Common myeloid progenitor, CD34-positive (primary cell): ENCODE measurements at places on chromosomes 7 and 10.

GRCh38 chr10:58747687-58748086 is 235.0 kb downstream of the BICC1 start:
- no peak for DNase-seq

DNA sequence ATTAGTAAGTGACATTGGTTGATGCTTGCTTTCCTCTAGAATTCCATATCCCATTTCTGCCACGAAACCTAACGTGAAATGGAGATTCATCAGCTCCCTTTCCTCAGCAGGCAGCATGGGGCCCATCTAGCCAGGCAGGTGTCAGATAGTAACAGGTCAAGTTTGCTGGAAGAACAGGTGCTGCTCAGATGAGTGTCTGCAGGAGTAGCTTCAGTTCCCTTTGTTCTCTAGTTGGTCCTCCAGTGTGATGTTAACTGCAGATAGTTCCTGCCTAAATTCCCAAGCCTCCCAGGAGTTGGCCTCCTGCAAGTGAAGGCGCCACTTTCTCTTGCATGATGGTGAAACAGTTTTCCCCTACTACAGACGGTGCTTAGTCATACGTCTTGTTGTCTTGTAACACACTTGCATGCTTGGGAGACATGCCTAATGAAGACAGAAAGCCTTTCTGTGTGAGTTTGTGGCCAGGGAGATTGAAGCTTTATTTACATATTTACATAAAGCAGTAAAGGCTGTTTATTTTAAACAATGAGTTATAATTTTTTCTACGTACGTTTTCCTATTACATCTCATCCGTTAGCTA is 175.4 kb downstream of the CHN2 start:
- no peak for DNase-seq

GRCh38 chr10:33680036-33680435 is 345.6 kb upstream of the NRP1 start:
- no peak for DNase-seq

GRCh38 chr10:75788394-75789205 is 357.2 kb downstream of the LRMDA start:
- DNase-seq, result no peak

DNA sequence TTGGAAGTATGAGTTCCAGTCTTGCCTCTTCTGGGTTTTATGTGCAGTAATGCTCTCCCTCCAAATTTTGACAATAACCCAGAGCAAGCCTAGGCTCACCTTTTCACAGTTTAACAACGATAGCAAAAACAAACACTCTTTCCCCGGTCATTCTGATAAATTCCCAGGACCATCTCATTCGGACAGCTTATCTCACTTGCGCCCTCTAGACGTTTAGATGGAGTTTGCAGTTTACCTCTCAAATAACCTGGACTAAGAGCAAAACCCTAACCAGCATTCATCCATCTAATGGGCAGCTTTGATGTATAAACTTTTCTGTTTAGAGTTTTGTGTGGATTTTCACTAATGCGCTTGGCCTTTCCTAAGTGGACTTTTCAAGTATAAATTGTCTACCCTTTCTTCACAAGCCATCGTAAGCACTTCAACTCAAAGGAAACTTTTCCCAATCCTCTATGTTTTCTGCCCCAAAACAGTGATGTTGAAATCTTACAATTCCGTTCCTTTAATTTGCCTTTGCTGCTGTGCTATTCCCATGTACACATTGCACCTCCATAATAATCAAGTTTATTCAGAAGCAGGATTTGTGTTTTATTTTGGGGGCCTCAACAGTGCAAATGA is 114.9 kb downstream of the HDAC9 start:
- DNase-seq, result peak; percentile 4

GRCh38 chr7:149846021-149846420 is 7.8 kb downstream of the ZNF862 start:
- DNase-seq, result no peak

- no peak for DNase-seq
These were observed 163.6 kb downstream of the NEURL1 start for GRCh38 chr10:103657061-103657591.

DNA sequence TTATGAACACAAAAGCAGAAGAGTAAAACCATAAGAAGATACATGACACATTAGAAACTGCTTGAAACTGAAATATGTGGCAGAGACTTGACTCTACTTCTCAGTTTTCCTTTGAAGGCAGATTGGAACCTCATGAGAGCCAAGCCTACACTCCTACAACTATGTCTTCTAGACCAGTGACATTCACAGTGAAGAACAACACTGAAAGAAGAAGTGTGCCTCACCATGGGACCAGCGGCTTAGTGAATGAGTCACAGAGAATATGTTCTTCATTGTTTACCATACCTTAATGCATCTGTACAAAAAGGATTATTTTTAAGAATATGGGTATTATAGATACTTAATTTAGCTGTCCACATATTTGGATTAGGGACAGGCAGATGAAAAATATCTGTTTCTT is 248.3 kb downstream of the CDC14C start:
- DNase-seq, result no peak

- DNase-seq, result peak; percentile 1
These were observed 953.3 kb downstream of the XPNPEP1 start for GRCh38 chr10:108970016-108970415.

DNA sequence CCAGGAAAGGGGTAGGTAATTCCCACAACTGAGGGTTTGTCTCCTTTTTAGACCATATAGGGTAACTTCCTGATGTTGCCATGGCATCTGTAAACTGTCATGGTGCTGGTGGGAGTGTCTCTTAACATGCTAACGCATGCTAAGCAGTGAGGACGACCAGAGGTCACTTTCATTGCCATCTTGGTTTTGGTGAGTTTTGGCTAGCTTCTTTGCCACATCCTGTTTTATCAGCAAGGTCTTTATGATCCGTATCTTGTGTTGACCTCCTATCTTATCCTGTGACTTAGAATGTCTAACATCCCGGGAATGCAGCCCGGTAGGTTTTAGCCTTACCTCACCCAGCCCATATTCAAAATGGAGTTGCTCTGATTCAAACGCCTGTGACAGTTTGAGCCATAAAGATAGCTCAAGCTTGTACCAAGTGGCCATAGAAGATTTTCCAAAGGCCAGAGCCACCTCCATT is 176.0 kb upstream of the NAMPT start:
- no peak for DNase-seq

DNA sequence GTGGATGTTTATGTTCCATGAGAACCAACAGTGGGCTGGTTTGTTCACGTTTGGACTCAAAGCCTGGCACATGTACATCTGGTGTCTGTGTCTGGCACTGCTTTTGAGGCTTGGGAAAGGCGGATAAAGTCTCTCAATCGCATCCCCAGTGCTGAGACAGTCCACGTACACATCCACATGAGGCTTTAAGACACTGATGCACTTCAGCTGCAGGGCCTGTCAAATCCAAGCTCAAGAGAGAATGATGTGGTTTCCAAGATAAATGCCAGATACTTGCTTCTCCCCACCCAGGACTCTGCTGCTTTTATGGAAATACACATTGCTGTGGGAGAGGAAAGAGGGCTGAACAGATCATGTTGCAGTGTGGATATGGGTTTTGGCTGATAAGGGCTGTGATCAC is 178.4 kb downstream of the ADARB2 start:
- no peak for DNase-seq

- DNase-seq, result no peak
These were observed 17.9 kb downstream of the SEMA3A start for GRCh38 chr7:84176716-84177115.

DNA sequence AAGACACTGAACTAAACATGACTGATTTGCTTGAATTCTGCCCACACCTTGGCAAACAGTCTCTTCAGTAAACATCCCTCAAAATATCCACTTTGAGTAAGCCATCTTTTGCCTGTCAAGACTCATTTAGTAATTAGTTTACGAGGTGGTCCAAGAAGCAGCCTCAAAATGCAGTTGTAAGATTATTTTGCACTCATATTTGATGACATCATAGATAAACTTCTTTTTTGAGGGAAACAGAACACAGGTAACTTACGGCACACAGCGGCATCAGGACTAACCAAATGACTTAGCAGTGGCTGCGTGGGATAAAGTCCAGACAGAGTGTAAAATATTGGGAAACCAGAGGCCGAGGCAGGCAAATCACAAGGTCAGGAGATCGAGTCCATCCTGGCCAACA is 41.8 kb upstream of the STEAP1B start:
- no peak for DNase-seq

DNA sequence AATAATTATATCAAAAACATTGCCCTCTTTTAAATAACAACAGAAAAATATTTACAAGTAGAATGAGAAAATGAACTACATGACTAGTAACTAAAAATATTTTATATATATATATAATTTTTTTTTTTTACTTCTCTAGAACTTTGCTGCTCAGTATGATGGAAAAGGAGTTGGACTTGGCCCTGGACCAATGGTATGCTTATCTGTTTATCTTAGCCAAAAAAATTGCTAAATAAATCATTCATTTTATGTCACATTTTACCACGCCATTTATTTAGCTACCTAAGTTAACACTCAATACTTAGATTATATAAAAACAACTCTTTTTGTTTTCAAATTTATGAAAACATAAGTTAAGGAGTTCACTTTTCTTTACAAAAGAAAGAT is 6.7 kb downstream of the COL1A2 start:
- no peak for DNase-seq

- DNase-seq, result no peak
These were observed 172.9 kb downstream of the CACNB2 start for GRCh38 chr10:18313140-18313530.

DNA sequence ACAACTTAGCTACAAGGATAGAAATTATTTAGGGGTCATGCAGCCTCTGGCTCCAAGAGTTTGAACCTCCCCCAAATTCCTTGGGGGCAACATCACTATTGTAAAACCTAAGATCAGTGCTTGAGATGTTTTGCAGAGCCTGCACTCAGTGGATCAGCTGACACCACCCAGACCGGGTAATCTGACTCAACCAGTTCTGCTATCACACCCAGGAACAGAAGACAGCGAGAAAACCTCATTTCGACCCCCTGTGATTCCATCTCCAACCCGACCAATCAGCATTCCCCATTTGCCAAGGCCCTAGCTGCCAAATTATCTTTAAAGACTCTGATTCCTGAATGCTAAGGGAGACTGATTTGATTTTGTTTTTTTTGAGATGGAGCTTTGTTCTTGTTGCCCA is 5.2 kb downstream of the TACR2 start:
- no peak for DNase-seq

GRCh38 chr7:27665531-27665930 is 2.8 kb upstream of the HIBADH start:
- DNase-seq, result no peak

DNA sequence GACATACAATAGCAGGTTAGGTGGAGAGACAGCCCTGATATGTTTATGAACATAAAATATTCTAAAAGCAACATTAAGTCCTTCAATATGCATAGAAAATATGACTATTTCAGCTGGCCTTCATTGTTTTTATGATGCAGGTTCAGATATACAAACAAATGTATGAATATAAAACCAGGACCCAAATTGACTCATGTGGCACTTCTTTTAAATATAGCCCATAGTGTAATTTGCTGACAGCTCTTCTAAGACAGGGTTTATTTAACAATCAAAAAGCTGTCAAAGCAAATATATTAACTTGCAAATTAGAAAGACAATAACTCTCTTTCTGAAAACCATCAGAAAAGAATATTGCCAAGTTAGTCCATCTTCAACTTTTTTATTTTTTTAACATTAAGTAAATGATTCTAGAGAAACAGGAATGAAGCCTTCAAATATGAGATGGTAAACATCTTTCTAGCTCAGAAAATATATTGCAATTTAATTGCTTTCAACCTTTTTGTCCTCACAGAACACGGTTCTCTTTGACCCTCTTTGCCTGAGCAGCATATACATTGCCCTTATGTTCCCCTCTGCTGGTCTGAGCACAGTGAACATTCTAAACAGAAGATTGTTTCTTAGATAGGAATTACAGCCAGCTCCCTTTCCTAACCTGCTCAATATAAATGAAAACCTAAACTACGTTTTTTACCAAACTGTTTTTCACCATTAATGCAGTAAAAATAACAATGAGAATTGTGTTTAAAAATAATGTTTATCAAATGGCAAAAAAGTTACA is 82.8 kb downstream of the CACNA2D1 start:
- no peak for DNase-seq

DNA sequence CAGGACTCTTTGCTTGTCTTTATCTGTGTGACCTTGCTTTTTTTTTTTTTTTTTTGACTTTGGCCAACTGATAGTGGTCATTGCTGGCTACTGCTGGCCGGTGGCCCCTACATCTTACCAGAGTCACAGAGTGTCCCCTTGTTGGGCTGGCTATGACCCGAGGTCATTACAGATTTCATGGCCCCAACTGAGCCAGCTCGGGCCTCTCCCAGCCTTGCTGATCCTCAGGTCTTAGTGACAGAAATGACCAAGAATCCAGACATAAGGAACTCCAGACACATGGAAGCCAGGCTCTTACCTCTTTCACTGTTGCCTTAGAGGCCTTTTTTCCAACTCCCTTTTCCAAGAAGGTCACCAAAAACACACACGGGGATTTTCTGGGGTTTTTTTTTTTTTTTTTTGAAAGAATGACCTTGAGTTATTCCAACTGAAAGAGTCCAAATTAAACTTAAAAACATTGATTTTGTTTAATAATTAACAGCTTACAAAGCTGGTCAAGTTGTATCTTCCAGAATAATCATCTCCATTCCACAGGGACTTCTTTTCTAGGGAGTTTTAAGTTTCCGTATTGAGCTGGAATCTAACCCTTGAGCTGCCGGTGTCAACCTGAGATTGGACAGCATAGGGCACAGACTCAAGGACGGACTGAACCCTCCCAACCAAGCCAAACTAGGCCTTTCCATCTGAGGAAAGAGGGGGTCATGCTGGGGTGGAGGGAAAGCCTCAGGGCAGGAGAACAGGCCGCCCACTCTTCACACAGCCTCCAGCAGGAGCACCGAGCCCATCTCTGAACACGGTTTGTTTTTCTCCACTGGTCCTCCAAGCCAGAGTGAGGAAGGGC is 43.8 kb downstream of the PIK3AP1 start:
- no peak for DNase-seq

DNA sequence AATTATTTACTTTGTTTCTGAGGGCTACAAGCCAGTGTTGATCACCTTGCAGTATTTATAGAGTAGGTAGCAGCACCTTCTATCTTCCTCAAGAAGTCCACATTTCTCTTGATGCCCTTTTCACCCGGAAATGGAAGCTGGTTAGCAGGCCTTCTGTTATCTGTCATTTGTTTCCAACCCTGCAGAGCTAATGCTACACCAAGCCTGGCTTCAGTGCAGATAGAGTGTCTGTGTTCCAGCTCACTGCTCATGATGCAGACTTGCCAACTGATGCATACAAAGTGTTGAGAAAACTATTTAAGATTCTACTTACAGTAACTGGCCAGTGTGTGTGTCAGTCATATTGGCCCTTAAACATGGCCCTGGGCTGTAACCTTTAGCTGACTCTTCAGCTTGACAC is 301.0 kb downstream of the LHFPL3 start:
- DNase-seq, result no peak

DNA sequence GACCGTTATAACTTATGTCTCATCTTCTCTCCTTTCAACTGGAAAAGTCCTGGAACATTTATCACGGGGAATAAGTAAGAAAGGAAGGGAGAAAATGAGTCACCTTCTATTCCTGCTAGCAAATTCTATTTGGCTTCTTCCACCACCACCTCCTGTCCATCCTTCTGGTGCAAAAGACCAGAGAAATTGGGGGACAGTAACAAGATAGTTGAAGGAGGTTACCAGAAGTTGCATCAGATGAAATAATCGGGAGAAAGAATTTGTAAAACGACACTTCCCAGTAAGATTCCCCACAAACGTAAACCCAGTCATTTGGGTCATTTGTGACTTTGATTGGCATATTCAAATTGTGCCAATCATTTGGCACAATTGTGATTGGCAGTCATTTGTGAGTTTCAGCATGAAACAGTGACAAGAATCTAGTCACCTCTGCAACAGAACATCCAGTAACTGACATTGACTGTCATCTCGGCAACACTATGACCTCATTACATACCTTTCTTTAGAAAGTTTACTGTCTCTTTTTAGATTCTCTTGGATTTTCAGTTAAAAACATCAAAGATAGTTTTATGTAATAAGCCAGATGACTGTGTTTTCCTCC is 51.3 kb upstream of the PIK3CG start:
- DNase-seq, result no peak
